ENCODE measurements at places on chromosomes 3 and 15. TPM values are rescaled to one million over a fixed set of nuclear protein-coding genes. Genes with fewer than 3 reads are reported as not detected.

DNA sequence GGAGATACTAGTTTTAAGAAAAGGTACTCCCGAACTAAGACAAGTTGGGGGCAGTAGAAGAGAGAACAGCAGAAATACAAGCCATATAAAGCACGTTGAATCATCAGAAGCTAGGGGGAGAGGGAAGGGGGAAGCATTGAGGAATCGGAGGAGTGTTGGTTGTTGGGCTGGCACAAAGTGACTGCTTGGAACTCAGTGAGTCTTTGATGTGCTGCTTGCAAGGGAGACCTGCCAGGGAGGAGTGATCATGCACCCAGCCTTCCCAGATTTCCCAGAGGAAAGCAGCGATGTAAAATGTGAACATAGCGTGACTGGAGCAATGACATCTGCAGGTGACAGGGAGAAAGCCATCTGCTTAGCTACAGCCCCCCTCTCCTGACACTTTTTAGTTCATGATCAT lies 192.4 kb upstream of the IL12A start:
- DNase-seq: no peak

GRCh38 chr3:194259982-194260766 lies 91.0 kb downstream of the CPN2 start:
- DNase-seq: no peak

JMJD7 gene
- polyA plus RNA-seq: 8.6 TPM

COL6A5 gene
- not detected for polyA plus RNA-seq

TMC3 gene
- polyA plus RNA-seq: not detected

GABRB3 gene
- polyA plus RNA-seq: 0.29 TPM

GRCh38 chr3:126714276-126714900 lies 10.3 kb downstream of the CHCHD6 start:
- DNase-seq: no peak

- no peak for DNase-seq
Observed at GRCh38 chr15:49620199-49620598, 419 bp downstream of the FAM227B start.

DNA sequence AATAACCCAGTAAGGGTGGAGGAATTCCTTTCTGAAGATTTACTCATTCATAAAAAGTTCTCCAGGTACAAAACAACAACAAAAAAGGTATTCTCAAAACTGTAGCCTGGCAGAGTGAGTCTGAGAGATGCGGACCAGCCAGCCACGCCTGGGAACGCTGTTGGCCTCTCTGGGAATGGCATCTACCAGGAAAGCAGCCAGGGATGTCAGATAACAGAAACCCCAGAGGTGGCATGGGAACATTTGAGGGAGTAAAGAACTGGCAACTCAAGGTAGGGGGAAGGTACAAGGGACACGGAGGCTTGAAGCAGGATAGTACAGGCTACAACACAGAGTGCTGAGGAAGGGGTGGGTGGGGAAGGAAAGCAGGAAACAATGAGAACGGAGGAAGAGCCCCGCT lies 7.1 kb upstream of the AP3S2 start:
- DNase-seq: no peak

GRCh38 chr3:183455089-183455488 lies 26.7 kb upstream of the MCF2L2 start:
- no peak for DNase-seq

- no peak for DNase-seq
Observed at GRCh38 chr3:100001083-100001482, 113.2 kb downstream of the FILIP1L start.

DNA sequence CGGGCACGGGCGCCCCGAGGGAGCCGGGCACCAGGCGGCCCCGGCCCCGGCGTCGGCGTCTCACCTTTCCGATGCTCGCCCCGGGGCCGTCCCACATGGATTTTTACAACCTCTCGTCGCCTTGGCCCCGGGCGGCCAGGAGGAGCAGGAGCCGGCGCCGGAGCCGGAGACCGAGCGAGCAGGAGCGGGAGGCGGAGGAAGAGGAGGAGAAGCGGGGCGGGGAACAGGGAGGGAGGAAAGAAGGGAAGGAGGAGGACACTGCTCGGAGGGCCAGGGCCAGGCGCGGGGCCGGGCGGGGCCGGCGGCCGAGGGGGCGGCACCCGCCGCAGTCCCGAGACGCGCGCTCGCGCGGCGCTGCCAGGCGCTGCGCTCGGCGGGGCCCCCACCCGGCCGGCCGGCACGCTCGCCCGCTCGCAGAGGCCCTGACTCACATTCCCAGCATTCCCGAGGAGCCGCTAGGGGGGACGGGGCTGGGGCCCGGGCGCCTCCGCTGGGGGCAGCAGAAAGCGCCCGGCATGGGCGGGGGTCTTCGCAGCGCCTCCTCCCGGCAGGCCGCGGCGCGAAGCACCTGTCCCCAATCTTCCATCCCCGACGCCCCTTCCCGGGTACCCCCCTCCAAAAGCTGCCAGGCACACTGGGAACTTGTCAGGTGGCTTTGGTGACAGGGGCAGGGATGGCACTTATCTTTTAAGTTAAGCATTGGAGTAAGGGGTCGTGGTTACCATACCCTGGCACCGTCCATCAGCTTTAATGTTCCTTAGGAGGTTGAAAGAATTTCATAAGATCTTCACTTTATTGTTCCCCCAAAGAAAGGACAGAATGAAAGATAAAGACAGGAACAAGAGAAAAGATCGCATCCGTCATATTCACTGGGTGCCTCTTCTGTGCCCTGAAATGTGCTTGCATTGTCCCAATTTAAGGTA lies at the start of gene ERC2:
Gene ERC2 (minus strand): TSS at position 284 of the 923 bp plus-strand sequence.
- DNase-seq: no peak

DNA sequence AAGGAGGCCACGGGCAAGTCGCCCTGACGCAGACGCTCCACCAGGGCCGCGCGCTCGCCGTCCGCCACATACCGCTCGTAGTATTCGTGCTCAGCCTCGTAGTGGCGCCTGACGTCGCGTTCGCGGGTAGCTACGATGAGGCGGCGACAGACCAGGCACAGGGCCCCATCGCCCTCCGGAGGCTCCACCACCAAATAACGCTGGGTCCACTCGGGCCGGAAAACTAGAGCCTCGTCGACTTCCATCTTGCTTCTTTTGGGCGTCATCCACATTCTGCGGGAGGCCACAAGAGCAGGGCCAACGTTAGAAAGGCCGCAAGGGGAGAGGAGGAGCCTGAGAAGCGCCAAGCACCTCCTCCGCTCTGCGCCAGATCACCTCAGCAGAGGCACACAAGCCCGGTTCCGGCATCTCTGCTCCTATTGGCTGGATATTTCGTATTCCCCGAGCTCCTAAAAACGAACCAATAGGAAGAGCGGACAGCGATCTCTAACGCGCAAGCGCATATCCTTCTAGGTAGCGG lies at the start of gene EPM2AIP1:
Gene EPM2AIP1 (minus strand): TSS at position 326 of the 520 bp plus-strand sequence. CDS start 54 bp downstream, at position 272.
- DNase-seq: peak; percentile 96

DNA sequence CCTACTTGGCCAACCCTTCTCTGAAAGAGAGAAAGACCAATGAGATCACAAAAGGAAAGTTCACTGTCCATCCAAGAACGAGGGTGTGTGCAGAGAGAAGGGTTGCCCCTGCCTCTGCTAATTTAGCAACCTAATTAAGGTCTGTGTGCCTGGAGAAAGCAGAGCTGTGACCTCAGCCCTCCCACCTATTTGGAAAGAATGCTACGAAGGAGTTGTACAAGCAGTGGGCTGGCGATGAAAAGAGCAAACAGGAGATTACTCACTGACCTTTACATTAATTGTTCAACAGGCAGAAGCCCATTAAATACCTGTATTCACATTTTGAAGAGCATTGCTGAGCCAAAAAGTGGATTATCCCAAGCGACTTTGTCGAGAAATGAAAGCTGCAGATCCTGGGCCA lies 314.9 kb downstream of the NTRK3 start:
- no peak for DNase-seq

DNA sequence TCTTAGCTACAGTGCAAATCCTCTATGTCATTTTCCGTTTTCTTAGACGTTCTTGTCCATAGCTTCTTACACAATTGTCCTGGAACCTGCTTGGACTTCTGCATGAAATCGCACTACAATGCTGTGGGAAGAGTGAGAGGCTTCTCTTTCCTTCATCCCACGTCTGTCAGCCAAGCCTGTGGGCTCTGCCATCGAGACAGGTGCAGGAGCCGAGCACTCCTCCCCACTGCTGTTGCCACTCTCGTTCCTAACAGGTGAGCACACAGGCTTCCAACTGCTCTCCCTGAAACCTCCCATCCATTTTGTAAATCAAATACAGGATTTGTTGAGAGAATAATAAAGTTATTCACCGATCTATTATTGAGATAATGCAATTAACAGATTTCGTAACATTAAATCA lies 23.5 kb downstream of the ZXDC start:
- DNase-seq: no peak

TMCO5A gene
- not detected for polyA plus RNA-seq

DNA sequence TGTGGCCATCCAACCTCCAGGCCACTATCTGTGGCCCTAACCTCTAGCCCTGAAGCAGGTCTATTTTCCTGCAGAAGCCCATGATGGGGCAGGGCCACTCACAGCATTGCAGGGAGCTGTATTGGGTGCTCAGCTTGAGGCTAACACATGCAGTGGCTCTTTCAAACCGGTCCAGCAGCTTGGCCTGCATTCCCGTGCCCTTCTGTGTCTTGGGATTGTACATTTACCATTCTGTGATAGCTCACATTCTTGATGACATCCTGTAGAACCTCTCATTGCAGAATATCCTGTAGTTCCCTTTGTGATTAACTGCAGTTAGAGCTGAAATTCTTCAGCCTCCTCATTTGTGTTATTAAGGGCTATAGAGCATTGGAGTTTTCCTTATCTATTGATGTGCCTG lies 60.8 kb upstream of the ANKRD34C start:
- DNase-seq: no peak

ZSCAN2 gene
- polyA plus RNA-seq: 5.6 TPM

- DNase-seq: no peak
Observed at GRCh38 chr3:19348941-19349564, 200.7 kb downstream of the KCNH8 start.

FAM107A gene
- polyA plus RNA-seq: 17.2 TPM

- DNase-seq: no peak
Observed at GRCh38 chr3:55676643-55677042, 189.5 kb upstream of the WNT5A start.

- DNase-seq: no peak
Observed at GRCh38 chr3:127238602-127239001, 45.7 kb downstream of the PRR23E start.

- no peak for DNase-seq
Observed at GRCh38 chr3:96466441-96466840, 348.0 kb upstream of the EPHA6 start.

DNA sequence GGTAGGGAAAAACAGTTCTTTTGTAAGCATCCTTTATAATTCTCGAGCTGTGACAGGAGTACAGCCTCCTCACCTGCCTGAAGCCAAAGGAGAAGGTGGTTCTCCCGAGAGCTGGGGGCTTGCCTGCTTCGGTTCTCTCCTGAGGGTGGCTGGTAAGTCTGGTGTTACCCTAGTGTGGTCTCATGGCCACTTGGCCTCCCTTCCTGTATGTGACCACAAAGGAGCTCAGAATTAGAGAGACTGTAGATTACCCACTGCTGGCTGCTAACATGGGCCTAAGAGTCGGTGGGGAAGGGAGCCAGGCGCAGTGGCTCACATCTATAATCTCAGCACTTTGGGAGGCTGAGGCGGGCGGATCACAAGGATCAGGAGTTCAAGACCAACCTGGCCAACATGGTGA lies 12.6 kb downstream of the PDHB start:
- no peak for DNase-seq

GRCh38 chr3:115403786-115404185 lies 219.5 kb upstream of the GAP43 start:
- DNase-seq: no peak

DNA sequence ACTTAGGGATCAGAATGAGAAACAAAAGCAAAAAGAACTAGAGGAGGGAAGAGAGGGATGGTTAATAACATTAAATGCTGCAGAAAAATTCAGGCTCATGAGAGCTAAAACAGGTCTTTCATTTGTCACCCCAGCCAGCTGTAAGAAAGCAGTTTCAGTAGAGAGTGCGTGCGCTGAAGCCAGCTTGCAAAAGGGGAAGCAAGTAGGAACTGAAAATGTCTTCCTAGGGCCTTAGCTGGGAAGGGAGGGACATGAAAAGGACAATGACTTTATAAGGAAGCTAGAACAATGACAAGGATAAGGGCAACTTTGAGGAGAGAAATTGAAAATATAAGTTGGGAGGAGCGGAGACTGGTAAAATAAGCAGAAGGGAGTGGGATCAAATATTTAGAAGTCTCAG lies 3.1 kb downstream of the CIAO2A start:
- DNase-seq: no peak

GRCh38 chr3:152595975-152596821 lies 238.7 kb upstream of the P2RY1 start:
- no peak for DNase-seq

PPP1R14D gene
- 0.30 TPM for polyA plus RNA-seq

CHST13 gene
- 1.0 TPM for polyA plus RNA-seq

DNA sequence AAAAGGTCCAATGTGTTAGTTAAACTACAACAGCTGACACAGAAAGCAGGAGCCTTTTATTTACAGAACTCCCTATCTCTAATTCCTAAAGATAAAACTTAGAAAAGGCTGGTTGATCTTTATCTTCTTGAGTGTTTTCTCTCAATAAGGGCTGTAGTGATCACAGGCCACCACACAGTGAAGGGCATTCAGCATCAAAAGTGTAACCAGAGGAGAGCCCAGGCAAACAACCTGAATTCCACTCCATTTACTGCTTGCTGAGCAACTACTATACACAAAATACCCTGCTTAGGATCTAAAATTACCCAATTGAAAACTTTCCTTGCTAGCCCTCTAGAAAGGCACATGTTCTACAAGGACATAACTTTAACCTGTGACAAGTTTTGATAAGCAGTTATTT lies 122.7 kb downstream of the MEIS2 start:
- no peak for DNase-seq

DNA sequence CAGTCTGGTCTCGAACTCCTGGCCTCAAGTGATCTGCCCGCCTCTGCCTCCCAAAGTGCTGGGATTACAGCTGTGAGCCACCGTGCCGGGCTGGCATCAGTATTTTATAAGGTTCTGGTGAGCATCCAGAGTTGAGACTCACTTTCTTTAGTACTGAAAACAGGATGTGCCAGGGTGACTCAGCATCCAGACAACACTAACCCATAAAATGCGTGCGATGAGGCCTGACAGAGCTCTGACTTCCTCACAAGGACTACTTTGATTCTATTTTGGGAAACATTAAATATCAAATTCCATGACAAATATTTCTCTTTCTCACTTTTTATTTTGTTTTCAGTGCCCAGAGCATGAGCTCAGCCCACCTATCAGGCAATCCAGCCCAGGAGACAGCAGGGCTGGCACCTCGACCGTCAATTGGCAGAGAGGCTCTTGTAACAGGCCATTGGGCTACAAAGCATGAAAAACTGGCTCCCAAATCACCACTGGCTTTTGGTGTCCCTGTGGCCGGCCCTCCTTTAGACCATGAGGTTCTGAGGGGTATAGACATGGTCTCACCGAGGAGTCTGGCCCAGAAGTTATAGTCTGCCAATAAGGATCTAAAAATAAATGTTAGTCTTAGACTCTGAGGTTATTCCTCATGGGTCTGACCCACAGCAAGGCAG lies 75.0 kb downstream of the FEM1B start:
- peak; percentile 72 for DNase-seq

CTXN2 gene
- polyA plus RNA-seq: not detected

TAGLN3 gene
- polyA plus RNA-seq: not detected

SNURF gene
- 7.7 TPM for polyA plus RNA-seq

GRCh38 chr3:26713091-26713490 lies 90.5 kb downstream of the LRRC3B start:
- no peak for DNase-seq

GRCh38 chr3:179100652-179101051 lies 29.0 kb upstream of the ZMAT3 start:
- no peak for DNase-seq

- DNase-seq: no peak
Observed at GRCh38 chr3:101061312-101061711, 68.1 kb upstream of the ABI3BP start.

- DNase-seq: no peak
Observed at GRCh38 chr15:33393546-33393945, 82.8 kb downstream of the RYR3 start.
